K562 (cell line): ENCODE measurements at places on chromosomes 3 and 15.

- no peak for DNase-seq
Measured at GRCh38 chr3:103699228-103699627, 1264.4 kb downstream of the ZPLD1 start.

GRCh38 chr3:132417695-132418411 lies 551 bp downstream of the DNAJC13 start:
- DNase-seq = peak; percentile 43

DNA sequence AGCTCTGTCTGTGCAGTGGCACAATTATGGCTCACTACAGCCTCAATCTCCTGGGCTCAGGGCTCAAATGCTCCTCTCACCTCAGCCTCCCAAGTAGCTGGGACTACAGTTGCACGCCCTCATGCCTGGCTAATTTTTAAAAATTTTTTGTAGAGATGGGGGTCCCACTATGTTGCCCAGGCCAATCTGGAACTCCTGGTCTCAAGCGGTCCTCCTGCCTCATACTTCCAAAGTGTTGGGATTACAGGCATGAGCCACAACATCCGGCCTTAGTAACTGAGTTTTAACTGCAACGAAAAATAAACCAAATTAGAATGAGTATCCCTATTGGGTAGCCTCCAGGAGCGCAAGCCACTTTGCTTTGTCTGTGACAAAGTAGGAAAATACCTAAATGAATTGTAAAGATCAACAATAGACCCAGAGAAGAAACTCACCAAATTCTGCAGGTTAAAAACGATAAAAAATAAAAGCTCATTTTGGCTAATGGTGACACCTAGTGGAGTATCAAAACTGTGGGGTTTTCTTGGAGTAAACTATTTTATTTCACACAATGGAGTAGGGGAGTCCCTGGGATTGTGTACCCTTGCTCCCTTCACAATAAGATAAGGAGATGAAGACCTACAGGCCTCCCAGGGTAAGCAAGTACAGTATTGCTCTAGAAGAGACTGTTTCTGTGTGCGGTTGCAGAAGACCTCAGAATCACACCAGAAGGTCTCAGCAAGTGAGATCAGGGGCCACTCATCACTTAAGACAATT lies 21.0 kb upstream of the CA12 start:
- peak; percentile 20 for DNase-seq

GRCh38 chr15:97989299-97989698 lies 28.8 kb downstream of the ARRDC4 start:
- DNase-seq = no peak

GRCh38 chr3:156792114-156792513 lies 34.0 kb upstream of the LEKR1 start:
- DNase-seq = no peak

DNA sequence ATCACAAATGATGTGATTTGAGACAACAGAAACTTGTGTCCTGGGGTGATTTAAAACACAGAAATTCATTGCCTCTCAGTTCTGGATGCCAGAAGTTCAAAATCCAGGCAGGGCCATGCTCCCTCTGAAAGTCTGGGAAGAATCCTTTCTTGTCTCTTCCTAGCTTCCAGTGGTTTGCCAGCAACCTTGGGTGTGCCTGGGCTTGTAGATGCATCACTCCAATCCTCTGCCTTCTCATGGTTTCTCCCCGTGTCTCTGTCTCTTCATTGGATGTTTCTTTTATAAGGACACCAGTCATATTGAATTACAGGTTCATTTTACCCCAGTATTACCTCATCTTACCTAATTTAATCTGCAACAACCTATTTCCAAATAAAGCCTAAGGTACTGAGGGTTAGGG lies 16.7 kb downstream of the ZPLD1 start:
- DNase-seq = no peak

GRCh38 chr3:193894121-193894863 lies 241.7 kb upstream of the HES1 start:
- no peak for DNase-seq

GRCh38 chr3:7205962-7206361 lies 345.0 kb downstream of the GRM7 start:
- no peak for DNase-seq

DNA sequence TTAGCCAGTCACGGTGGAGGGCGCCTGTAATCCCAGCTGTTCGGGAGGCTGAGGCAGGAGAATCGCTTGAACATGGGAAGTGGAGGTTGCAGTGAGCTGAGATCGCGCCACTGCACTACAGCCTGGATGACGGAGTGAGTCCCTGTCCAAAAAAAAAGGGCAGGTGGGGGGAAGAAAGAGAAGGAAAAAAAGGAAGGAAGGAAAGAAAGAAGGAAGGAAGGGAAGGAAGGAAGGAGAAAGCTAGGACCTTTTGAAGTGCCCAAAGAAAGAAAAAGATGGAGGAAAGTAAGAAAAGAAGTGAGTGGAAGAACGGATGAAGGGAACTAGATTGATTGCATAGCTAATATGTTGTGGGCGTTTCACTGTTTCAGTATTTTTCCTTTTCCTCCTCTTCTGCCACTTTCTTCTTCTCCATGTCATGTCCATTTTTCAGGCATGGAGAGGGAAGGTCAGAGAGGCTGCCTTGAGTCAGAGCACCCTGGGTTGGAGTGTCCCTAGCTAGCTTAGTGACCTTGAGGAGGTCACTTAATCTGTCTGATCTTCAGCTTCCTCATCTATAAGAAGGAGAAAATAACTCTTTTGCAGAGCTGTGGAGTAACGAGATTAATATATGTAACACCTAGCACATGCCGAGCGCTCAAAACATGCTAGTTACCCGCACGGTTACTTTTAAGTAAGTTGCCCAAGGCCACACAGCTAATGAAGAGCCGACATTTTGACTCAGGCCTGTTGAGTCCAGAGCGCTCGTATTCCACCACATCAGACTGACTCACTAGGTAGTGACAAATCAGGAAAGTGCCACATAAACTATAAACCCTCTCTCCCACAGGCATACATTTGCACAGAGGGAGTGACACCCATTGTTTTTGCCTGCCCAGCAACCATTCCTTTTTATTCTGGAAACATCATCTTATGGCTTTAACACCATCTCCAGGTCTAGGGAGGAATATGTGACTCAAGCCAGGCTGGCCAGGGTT lies 42.2 kb downstream of the BHLHE40 start:
- peak; percentile 64 for DNase-seq

GRCh38 chr3:8888301-8888915 lies 74.9 kb downstream of the RAD18 start:
- DNase-seq = no peak

GRCh38 chr3:134367869-134368750 lies 6.1 kb downstream of the AMOTL2 start:
- DNase-seq = no peak

- DNase-seq = no peak
Measured at GRCh38 chr15:63514531-63514943, 10.1 kb downstream of the USP3 start.

DNA sequence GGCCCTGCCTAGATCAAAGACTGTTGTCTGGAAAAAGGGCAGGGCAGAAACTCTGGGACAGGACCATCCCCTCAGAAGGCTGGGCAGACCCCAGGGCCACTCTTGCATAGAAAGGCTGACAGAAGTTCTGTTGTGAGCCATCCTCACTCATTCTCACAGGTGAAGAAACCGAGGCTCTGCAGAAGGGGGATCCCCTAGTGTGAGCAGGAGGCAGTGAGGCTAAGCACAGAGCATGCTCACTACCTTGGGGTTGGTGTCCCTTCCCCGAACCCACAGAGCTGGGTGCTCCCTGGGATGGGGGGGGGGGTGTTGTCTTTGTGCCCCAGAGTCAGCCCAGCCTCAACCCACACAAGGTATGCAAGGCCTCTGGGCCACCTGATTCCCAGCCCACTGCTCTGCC lies 50.9 kb upstream of the TMEM115 start:
- DNase-seq = no peak

DNA sequence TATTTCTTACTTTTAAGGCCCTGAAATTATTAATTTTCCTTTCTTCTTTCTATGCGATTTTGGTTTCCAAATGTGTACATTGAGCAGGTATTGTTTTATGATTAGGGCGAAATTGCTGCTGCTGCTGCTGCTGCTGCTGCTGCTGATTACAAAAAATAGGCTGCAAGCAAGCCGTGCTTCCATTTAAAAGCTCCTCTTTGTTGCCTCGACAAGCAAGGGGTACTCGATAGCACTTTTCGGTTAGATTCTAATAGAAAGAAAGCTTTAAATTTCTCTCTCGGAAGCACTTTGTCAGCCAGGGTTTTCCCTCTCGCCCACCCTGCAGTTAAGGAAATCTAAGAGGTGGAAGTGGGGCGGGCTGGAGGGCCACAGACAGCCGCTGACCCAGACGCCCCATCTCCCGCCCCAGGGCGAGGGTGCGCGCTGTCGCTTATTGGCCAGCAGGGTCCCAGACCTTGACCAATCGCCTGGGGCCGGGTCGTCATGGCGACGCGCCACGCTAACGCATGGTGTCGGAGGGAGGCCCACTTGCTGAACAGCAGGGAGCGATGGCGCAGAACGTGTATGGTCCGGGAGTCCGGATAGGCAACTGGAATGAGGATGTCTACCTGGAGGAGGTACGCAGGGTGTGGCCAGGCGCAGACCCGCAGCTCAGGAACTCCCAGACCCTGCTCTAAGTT lies at the start of gene CFAP161:
Gene CFAP161 (plus strand): TSS at position 489 of the 680 bp plus-strand sequence. CDS start 60 bp downstream, at position 549.
- no peak for DNase-seq

DNA sequence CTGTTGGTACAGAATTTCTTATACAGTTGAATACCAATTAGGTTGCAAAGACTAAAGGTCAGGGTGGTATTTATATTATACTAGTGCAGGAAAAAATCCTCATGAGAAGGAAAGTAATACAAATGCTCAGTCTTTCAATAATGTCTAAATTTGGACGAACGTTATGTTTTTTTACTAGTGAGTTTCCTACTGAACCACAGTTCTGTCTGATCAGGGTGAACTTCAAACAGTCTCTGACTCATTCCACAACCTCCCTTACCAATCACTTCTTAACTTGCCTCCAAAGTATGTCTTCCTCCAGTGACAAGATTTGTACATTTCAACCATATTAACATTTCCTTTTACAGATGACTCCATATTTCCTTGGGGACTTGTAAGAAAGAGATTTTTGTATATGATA lies 3.4 kb downstream of the TMEM212 start:
- no peak for DNase-seq

- no peak for DNase-seq
Measured at GRCh38 chr15:75460646-75461045, 9.2 kb upstream of the SIN3A start.

DNA sequence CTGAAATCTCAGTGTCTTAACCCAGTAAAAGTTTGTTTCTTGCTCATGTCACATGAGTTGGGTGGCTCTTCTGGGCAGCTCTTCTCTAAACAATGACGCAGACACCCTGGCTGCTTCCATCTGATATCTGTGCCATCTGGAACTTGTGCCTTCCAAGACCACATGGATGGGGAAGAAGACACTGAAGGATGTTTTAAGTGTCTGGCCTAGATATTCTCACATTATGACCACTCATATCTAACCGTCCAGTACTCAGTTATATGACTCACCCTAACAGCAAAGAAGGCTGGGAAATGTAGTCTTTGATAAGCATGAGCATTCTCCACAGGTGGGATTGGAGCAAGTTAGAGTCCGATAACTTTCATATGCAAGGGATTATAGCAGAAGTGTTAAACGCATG lies 66.4 kb downstream of the RYR3 start:
- no peak for DNase-seq

DNA sequence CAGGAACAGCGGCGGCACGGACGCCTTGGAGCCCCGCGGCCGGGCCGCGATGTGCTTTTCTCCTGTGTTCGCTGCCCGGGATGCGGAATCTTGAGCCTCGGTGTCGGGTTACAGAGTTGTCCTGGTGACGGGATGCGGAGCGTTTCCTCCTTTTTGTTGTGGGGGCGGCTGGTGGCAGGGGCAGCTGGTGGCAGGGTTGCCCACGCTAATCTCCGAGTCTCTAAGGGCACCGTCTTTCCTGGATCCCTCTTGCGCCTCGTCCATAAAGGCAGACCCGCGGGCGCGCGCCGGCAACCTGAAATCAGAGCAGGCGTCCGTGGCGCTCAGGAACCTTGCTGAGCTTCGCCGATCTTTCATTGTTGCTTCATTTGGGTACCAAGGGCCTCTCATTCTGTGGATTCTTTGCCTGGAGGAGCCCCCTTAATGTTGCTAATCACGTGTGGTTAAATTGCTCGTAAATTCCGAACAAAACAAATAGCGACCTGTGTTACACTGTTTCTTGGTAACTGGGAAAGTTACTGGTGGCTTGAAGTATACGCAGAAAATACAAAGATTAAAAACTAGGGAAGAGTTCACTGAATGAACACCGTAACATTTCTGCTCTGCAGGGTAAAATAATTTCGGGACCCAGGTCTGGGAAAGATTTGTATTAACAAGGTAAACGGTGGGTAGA lies 844 bp upstream of the PFN2 start:
- peak; percentile 12 for DNase-seq

DNA sequence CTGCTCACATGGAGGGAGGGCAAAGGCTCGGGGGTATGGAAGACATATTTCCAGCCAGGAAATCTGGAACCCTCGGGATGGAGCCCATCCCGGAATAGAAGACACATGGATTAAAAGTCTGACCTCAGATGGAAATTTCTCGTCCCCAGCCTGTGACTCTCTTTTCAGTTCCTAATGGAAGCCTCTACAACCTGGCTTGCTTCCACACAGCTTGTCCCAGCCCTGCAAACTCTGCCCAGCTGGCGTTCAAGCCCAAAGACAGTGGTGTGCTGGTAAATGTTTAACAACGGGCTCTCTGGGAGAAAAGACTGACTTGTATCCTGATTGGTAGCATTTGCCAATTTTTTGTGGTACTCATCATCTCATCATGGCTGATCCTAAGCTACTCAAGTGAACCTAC lies 35.6 kb upstream of the TLE3 start:
- no peak for DNase-seq
